ENCODE measurements at places on chromosomes 2 and 18.
A peak's percentile ranks its signal among the peaks of the same experiment; 100 is the strongest.

DNA sequence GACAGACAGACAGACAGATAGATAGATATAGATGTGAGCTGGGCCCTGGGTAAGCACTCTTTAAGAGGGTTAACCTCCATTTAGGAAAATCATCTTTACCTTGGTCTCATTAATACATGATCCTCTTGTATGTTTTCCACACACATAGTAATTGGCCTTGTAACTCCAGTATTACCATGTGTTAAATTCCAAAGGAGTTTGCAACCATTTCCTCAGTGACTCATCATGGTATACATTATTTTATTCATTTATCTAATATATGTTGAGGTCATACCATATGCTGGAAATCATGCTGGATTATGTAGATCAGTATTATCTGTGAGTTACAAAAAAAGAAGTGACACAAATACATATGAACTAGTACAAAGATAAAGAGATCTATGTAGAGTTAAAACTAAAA lies 504.3 kb downstream of the DCC start:
- DNase-seq: no peak

DNA sequence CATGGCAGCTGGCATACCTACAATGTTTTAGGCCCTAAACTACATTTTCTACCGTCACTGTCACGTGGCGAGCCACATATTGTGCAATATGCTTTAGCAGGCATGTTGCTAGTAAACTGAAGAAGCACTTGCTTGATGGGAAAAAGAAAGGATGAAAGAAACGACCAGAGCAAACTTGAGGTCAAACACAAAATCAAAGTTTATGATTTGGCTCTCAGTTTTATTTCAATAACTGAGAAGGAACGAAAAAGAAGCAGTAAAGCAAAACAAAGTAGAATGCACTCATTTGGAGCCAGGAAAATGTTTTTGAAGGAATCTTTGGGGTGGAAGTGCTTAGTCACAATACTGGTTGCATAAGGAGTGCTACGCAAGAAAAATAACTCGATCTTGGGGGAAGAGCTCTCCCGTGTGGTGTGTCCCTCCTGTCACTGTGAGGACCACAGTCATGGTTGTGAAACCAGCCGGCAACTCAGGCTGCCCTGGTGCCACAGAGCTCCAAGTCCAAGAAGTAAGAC lies 349.8 kb downstream of the RBM43 start:
- peak; percentile 84 for DNase-seq

DNA sequence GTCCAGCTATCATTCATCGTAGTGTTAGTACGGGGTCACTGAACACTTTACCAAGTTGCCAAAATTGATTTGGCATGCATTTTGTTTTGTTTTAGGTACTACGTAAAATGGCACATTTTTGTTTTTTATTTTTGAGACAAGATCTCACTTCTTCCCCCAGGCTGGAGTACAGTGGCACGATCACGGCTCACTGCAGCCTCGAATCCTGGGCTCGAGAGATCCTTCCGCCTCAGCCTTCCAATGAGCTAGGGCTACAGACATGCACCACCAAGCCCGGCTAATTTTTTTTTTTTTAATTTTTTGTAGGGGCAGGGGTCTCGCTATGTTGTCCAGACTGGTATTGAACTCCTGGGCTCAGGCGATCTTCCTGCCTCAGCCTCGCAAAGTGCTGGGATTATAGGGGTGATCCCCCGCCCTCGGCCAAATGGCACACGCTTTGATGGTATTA lies 786 bp downstream of the TAF1B start:
- DNase-seq: peak; percentile 18

DNA sequence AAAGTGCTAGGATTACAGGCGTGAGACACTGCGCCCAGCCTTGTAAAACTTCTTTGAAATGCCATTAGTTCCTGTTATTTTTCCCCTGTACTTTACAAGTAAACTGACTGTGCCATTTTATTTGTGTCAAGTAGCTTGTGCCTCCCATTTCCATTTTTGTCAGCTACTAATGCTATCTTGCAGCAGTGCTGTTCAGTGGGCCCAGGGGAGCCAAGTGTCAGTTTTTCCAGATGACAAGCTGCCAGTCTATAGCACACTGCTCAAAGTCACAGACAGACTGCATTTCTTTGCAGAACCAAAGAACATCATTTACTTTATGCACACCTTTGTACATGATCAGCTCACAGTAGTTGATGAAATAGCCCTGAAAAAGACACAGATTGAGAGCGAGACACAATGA lies 901.3 kb upstream of the CDH2 start:
- no peak for DNase-seq

DNA sequence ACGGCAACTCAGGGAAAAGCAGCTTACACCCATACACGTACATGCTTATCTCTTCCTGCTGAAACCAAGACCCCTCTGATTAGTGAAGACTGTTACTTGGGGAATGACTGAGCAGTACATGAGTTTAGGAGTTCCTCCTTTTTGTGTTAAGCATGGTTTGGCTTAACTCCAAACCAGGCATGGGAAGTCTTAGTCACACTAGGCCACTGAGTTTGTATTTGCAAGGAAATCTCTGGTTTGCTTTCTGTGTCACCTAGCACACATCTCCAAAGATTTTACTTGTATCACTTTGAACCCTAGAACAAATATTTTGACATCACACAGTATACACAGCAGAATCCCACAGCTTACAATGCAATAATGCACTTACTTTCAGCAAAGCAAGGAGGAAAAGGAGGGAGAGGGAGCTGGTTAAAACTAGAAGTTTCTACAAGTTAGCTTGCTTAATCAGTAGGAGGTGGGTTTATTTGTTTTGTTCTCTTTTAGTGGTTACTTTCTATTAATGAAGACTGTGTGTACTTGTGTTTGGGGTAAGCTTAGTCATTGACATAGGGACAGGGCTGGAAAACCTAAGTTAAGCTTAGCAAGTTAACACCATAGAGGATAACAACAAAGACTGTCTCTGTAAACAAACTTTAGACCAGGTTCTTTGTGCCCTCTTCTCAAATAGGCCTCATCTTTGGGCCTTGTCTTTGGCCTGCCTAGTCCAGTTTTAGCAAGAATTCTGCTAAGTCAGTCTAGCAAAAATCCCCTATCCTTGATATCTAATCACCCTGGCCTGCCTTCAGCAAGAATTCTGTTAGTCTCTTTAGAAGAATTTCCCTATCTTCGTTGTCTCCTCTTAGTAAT lies 219.4 kb downstream of the MREG start:
- peak; percentile 84 for DNase-seq

Measured in A172 (cell line).